Left renal pelvis (tissue), 4 donors: ENCODE measurements at places on chromosomes 5 and 9. TPM values are rescaled to one million over a fixed set of nuclear protein-coding genes. Genes with fewer than 3 reads are reported as not detected.

- DNase-seq: no peak
These were observed 5.1 kb upstream of the RALGDS start for GRCh38 chr9:133125941-133126696.

Gene SLC46A2
- polyA plus RNA-seq: not detected

GRCh38 chr5:168752012-168752411 lies 172.8 kb upstream of the PANK3 start:
- no peak for DNase-seq

DNA sequence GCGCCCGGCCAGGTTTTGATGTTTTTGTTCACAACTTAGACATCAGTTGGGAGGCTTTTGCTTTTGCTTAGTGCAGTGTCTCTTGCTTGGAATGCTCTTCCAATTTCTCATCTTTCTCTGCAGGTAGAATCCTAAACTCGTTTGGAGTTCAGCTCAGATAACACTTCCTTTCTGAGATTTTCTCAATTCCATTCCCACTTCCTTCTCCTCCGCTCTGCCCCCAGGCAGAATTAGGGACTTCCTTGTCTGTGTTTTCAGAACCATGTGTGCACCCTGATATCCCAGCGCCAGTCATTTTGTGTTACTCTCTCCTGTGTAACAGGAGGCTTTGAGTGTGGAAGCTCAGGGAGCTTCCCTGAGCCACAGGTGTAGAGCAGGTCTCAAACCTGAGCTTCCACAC lies 171.0 kb downstream of the INSYN2B start:
- no peak for DNase-seq

- DNase-seq: no peak
These were observed 222.9 kb upstream of the MEF2C start for GRCh38 chr5:89105836-89106235.

GRCh38 chr5:443239-444151 lies 519 bp downstream of the EXOC3 start:
- no peak for DNase-seq

Gene GLRA1
- polyA plus RNA-seq: not detected
